Stimulated activated CD4-positive, alpha-beta T cell treated with anti-CD3 and anti-CD28 coated beads, Interleukin-12 subunit alpha, Interleukin-12 subunit beta, amount 100 ng/mL, for 24 hours (primary cell): ENCODE measurements at places on chromosomes 1 and 21.

DNA sequence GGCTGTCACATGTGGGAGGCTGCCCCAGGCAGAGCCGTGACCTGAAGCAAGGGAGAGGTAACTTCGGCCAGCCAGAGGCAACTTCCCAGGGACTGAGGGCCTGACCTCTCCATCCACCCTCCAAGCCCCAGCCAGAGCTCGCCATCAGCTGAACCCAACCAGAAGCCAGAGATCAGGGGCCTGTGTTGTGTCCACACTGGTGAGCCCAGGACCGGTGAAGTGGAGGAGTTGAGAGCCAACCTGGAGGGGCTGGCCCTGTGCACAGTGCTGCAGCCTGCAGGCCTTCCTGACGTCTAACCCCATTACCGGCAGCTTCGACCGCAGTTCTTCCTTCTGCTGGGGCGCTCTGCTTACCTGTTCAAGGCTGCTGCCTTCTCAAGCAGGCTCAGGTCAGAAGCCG lies 19.6 kb upstream of the PDE9A start:
- DNase-seq, result no peak

DNA sequence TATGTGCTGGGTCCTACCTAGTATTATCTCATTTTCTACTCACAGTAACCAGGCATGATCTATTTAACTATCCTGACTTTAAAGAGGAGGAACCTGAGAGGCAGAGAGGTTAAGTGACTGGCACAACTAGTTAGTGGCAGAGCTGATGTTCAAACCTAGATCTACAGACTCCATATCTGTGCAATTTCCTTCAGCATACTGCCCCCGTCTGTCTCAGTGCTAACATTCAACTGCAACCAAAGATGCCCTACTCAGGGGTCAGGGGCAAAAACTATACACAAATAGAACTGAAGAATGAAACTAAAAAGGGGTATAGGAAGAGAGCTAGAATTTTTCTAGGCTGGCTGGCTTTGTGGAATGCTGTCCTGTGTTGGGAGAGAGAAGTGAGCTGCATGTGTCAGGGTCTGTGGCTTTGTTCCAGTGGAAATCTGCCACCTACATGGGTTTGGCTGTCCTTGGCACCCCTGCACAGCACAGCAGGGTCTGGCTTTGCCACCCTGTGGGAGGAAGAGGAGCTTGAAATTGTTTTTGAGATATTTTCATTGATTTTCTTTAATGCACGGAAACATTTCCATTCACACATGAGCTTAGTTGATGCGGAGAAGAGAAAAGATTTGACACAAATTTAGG lies 368.5 kb downstream of the RPS6KC1 start:
- no peak for DNase-seq

DNA sequence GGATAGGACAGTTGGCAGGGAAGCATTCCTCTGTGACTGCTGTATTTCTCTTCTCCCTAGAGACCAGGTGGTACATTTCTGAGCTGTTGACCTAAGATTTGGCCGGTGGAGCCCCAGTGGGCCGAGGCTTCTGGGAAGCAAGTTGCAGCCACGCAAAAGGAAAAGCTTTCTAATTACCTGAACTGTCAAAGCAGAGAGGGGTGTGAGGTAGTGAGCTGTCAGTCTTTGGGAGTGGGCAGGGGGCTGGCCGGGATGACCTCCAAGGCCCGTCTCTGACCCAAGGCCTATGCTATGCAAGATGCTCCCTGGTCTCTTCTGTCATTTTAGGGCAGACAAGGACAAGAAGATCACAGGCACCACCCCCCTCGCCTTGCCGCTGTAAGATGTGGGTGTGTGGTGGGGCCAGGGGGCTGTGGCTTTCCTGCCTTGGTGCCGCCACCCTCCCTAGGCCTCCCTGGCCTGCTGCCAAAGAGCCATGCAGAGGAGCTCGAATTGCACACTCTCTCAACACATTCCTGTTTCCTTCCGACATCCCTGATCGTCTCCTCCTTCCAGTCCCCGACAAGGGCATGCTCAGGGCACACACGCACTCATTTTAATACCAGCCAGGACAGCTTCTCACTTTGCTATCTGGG lies 7.7 kb downstream of the PADI1 start:
- DNase-seq, result peak; percentile 39

DNA sequence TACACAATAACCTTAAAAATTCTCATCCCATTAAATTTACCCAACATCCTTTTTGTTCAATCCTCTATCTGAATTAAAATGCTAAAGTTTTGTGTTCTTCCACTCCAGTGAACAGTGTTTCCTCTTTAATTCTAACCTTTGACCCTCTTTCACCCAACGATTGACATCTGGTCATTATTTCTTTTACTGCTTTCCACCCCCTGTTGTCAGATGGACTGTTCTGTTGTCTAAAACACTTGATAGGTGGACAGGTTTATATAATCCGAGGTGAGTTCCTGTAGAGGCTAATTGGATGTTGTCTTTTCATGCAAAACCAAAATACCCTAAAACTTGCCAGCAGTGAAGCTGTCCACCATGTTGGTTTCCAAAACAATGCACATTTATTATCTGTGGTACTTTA lies 73.4 kb upstream of the SERTAD4 start:
- DNase-seq, result no peak

GRCh38 chr1:48309564-48310082 lies 87.1 kb downstream of the SLC5A9 start:
- no peak for DNase-seq

- no peak for DNase-seq
Observed at GRCh38 chr1:226496453-226497015, 52.0 kb upstream of the STUM start.

DNA sequence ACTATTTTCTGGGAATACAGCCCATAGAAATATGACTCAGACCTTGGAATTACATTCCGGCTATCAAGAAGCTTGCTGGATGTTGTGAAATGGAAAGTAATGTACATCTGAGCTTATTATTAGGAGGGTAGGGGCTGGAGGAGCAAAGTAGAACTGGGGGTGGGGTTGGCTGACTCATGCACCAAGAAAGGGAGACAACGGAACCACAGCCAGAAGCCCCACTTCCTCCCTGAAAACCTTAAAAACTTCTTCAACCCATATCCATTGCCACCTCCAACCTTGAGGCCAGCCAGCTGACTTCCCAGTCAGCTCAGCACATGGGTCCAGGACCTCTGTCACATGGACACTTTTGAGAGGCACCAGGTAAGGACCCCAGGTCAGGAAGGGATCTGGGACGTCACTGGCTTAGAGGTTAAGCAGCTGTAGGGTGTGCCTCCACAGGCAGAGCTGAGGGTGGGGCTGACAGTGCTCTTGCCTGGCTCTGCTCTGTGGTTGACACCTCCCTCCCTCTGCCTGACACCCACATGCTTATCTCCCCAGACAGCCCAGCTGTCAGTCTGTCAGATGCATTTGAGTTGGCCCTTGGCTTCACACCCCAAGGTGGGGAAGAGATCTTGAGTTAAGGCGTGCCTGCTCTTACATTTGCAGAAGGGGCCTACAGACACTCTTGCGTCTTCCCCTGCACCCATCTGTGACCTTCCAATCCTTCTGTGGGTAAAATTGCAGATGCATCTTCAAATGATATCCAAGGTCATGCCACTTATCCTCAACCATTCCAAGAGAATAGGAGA lies 5.7 kb upstream of the ZNF683 start:
- peak; percentile 47 for DNase-seq
